ENCODE measurements at places on chromosomes 12 and 14. TPM values are rescaled to one million over a fixed set of nuclear protein-coding genes. Genes with fewer than 3 reads are reported as not detected.

The ANGEL1 gene
- 7.7 TPM for total RNA-seq

The FOXG1 gene
- 0.83 TPM for total RNA-seq

The LRTM2 gene
- not detected for total RNA-seq

The ESPL1 gene
- total RNA-seq: 14.1 TPM

The TAS2R7 gene
- total RNA-seq: not detected

The CLEC1B gene
- total RNA-seq: not detected

The ERG28 gene
- total RNA-seq: 5.1 TPM

The DGLUCY gene
- 101 TPM for total RNA-seq

The HOXC6 gene
- under 0.01 TPM for total RNA-seq

The CACNA2D4 gene
- 1.5 TPM for total RNA-seq

The LHX5 gene
- total RNA-seq: not detected

The PROX2 gene
- not detected for total RNA-seq

The GPR162 gene
- total RNA-seq: 6.1 TPM

Measured in smooth muscle cell of trachea (primary cell).